ENCODE measurements at places on chromosomes 5 and 9.

DNA sequence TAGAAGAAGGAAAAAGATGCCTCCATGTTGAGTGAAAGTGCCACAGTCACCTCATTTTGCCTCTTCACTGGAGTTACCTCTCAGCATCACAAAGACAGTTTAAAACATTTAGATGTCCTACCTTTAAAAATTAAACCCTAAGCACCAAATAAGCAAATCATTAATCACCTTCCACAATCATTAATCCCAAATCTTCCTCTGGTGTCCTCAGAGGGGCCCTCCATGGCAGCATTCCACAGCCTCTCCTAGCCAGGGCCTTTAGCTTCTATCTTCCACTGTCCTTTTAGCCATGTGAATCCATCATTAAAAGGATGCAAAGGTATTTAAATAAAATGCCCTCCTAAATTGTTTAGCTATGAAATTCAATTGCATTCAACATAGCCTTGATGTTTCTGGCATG is 310.8 kb downstream of the PDE4D start:
- DNase-seq = no peak

DNA sequence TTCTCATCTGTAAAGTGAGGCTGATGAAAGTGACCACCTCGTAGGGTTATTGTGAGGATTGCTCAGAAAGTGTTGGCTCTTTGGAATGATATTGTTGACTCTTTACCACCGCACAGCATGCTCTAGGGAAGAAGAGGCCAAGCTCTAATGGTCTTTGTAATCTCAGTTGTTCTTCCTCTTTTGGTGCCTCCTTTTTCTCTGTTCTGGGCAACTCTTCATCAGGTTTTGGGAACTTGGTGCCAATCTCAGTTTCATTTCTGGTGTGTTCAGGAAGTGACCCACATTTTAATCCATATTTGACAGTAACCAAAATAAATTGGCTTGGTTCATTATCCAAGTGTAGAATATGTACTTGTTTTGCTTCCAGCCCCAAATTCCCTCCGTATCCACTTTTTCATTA is 25.1 kb downstream of the ARHGAP26 start:
- DNase-seq = no peak

GRCh38 chr9:133979273-133979920 is 12.7 kb downstream of the VAV2 start:
- no peak for DNase-seq

GRCh38 chr9:127034691-127035090 is 87.7 kb downstream of the ANGPTL2 start:
- no peak for DNase-seq

- no peak for DNase-seq
Measured at GRCh38 chr5:2133936-2134335, 251.2 kb upstream of the IRX4 start.

DNA sequence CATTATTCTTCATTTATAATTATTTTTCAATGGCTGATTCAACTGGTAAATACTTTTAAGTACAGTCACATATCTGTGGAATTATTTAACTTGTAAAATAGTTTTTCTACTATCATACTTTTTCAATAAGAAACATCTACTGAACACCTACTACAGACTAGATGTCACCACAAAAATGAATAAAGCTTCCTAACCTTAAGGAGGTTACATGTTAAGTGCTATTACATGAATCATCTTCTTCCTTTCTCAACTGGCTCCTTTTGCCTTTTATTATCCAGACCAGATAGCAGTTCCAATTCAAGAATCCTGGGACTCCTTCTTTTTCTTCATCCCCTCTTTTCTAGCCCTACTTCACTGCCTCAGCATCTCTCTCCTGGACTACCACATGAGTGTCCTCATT is 4.7 kb downstream of the PGGT1B start:
- DNase-seq = peak; percentile 19

DNA sequence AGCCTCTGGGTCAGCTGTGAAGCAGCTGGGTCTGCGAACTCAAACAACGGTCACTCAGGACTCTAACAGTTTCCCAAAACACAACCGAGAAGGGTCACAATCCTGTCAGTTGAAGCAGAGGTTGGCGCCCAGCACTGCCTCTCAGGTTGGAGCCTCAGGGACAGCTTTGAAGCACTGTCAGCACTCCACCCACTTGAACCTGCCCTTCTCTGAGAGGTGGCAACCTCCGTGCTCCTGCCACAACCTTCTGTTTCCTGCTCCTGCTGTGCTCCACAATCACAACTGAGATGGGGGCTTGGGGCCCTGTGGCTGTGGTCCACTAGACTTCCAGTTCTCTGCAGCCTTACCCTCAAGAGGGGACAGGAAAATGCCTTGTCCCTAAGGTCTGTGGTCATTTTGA is 21.7 kb upstream of the LCP2 start:
- no peak for DNase-seq

DNA sequence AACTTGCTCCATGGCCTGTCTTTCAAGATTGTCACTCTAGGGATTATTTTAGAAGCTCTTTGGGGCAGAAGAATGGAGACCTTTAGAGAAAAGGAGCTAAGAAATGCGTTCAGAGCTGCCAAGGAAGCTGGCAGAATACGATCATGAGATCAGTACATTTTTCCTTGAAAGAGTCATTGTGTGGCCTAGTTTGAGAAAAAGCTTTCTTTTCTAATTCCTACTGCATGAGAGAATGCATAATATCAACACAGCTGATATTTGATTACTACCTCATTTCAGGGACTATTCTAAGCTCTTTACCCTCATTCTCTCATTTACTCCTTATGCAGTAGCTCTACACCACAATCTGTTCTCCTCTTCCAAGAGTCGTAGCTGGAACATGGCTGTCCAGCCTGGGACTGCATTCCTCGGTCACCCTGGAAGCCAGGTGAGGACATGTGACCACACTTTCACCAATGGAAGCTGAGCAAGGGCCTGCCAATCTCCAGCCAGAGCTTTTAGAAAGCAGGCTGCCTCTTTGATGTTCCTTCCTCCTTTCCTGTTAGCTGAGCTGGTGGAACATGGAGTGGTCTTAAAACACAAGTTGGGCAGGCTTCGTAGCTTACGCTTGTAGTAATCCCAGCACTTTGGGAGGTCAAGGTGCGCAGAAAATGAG is 99.3 kb upstream of the LHFPL2 start:
- DNase-seq = peak; percentile 78

GRCh38 chr5:126516852-126517251 is 78.2 kb downstream of the ALDH7A1 start:
- DNase-seq = no peak

GRCh38 chr5:63959177-63959982 is 2.9 kb downstream of the HTR1A start:
- DNase-seq = no peak

DNA sequence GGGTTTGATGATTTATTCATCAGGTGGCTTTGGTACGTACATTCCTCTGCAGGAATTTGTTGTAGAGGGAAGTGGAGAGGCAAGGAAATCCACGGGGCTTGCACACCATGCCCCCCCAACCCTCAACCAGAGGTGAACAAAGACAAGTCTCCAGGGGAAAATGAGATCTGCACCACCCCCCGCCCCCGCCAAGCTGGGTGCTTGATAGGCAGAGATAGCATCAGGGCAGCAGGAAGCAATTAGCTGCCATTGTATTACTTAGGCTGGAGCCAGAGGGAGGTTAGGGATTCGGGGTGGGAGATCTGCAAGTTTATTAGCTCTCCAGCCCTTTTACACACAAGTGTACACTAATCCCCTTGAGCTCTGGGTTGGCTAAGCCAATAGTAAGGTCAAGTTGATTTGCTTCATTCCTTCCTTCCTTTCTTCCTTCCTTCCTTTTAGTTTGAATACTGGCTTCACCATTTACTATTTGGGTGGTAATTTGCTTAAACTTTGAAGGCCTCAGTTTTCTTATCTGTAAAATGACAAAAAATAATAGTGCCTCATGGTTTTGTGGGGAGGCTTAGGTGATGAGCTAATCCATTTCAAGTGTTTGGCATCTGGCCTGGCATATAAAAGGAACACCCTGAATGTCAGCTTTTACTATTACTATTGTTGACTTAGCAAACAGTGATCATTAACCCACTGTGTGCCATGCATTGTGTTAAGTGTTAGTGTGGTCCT is 34.1 kb downstream of the SPRY4 start:
- no peak for DNase-seq

GRCh38 chr9:134534661-134535080 is 106.9 kb upstream of the COL5A1 start:
- no peak for DNase-seq

GRCh38 chr5:177232761-177233160 is 70.8 kb downstream of the RAB24 start:
- peak; percentile 20 for DNase-seq

- DNase-seq = no peak
Measured at GRCh38 chr9:34985311-34985899, 4.1 kb upstream of the DNAJB5 start.

GRCh38 chr9:131279863-131280570 is 3.7 kb upstream of the FAM78A start:
- DNase-seq = no peak

DNA sequence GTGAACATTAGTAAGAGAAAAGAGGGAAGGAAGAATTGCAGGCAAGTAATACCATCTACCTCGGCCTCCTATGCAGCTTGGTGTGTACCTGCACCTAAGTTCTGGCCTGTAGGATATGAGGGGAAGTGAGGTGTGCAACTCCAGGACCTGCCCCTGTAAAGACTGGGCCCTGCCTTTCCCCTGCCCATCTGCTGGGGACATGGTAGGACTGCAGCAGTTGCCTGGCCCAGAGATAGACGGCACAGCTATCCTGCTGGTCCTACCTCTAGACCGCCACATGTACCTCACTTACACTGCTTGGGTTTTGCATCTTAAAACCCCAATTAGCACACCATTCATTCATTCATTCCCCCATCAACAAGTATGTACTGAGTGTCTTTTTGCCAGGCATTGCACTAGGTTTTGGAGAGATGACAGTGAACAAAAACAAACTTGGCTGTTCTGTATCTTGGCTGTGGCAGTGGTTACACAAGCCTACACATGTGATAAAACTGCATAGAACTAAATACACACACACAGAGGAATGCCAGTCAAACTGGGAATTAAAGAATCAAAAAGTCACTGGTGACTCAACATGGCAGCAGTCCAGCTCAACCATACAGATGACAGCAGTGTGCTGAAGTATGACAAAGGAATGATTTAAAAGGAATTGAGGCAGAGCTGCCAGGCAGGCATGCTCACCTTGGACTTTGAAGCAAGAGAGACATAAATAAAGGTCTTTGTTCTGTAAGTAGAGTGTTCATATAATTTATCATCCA is 23.3 kb upstream of the MGAT1 start:
- DNase-seq = no peak

GRCh38 chr5:165309446-165309845 is 1804.0 kb downstream of the MAT2B start:
- no peak for DNase-seq

GRCh38 chr9:131382850-131383729 is 10.8 kb upstream of the PRRC2B start:
- DNase-seq = peak; percentile 48

GRCh38 chr9:113223963-113224362 is 2.6 kb downstream of the SLC31A1 start:
- no peak for DNase-seq

DNA sequence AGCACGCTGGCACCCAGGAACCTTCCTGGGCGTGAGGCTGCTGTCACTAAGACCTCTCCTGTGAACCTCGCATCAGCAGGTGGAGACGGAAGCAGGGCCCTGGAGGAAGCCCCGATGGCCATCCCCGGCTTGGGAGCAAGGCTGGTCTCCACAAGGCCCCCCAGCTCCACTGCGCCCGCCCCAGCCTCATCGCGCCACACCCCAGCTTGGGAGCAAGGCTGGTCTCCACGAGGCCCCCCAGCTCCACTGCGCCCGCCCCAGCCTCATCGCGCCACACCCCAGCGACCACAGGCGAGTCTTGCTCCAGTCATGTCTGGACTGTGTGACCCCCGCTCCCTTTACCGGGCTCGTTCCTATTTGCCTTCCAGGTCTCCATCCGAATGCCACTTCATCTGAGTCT is 11.0 kb downstream of the QSOX2 start:
- DNase-seq = no peak

DNA sequence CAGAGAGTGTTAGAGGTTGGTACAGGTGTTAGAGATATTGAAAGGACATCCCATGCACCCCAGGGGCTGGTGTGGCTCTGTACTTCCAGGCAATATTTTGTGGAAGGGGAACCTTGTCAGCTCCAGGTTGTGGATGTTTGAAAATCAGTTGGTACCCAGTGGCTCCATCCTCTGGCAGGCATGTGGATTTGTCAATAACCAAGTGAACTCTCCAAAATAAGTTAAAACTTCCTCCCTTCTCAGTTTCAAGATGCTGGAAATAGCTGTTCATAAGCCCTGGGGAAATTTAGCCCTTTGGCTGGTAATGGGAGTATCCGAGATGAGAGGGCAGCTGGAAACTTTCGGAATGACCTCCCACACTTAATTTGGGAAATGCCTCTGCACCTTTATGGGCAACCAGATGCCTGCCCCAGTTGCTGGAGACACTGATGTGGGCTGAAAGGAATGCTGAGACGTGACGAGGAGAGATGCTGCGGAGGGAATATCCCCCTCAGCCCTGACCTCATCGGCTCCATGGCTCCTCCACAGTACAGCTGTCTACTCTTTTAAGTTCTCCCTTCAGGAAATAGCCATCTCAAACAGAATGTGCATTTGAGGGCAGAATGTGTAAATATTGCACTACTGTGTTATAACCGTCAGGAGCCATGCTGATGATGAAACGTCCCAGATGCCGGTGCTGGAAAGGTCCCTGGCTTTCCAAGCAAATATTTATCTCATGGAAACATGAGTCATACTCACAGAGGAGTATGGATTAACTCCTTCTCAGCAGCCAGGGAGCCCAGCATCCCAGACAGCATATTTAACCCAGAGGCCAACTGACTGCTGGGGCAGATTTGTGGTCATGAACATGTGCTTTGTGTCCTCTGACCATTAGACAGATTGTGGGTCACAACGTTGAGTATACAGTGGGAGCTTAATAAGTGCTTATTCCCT is 29.5 kb downstream of the TGFBI start:
- peak; percentile 100 for DNase-seq

DNA sequence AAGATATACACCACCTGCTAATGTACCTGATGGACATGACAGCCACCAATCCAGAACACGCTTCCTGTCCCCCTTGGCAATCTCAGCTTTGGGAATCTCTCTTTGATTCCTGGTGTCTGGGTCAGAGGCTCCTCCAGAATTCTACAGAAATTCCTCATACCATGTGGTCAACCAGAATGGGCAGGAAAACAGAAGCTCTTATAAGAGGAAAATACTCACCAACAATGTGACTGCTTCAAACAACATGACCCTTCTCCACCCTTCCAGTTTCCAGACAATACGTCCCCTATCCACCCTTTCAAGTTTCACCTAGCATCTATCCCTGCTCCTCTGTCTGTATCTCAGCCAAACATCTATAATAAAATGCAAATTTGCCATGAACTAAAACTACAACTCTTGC is 247.2 kb downstream of the DENND1A start:
- no peak for DNase-seq

DNA sequence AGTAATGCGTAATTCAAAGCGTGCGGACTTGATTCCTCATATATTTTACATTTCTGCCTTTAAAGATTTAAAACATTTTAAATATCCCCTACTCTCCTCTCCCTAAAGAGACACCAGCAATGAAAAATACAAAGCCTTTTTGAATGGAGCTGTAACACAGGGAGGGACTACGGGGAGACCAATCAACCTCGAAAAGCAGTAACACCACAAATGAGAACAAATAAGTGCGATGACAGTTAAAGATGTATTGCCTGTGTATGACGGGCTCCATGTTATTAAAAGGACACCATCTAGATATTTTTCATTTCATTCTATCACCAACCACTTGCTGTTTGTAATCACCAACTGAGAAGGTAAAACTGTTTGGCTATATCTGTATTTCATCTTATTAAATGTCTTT is 230.3 kb upstream of the TBCA start:
- no peak for DNase-seq

Measured in BJ (cell line).